Activated CD8-positive, alpha-beta T cell treated with anti-CD3 and anti-CD28 coated beads, Interleukin-2, amount 10 ng/mL, durations not matched to agents 7 days and 5 days (primary cell): ENCODE measurements at places on chromosomes 3 and 15. TPM values are rescaled to one million over a fixed set of nuclear protein-coding genes. Genes with fewer than 3 reads are reported as not detected.

Gene NFKBIZ
- total RNA-seq = 45.3 TPM

GRCh38 chr15:72488558-72488957 is 14.4 kb downstream of the ARIH1 start:
- H3K27ac ChIP-seq = no peak overlapping the region
- H3K4me1 ChIP-seq = peaks cover 4% of the 10 kb centered on the region
- DNase-seq = no peak

GRCh38 chr15:68666120-68666811 is 87.5 kb downstream of the CORO2B start:
- no peak for DNase-seq
- no peak overlapping the region for H3K27ac ChIP-seq
- H3K4me3 ChIP-seq = no peak overlapping the region
- no peaks in the 10 kb centered on the region for H3K4me1 ChIP-seq

DNA sequence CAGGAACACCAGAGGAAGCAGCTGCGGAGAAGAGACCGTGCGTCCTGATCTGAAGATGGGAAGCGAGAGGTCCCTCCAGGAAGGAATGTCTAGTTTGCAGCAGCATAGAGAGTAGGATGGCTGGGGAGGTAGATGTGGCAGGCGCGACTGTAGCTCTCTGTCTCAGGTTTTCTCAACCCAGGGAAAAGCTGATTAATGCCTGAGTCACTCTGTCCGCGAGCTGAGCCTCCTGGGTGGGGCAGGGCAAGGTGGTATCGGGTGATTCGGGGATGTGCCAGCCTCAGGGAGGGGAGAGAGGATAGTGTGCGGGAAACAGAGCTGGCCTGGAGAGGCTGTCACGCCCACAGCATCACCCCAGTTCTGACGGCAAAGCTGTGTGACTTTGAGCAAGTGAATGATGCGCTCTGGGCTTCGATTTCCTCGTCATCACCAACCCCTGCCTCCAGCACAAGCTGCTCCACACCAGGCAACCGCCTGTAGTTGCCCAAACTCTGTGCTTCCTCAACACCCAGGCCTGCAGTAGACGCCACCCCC is 28.4 kb downstream of the CPN2 start:
- no peak for DNase-seq
- no peak overlapping the region for H3K4me3 ChIP-seq
- H3K27ac ChIP-seq = no peak overlapping the region

Gene CCDC80
- total RNA-seq = not detected

DNA sequence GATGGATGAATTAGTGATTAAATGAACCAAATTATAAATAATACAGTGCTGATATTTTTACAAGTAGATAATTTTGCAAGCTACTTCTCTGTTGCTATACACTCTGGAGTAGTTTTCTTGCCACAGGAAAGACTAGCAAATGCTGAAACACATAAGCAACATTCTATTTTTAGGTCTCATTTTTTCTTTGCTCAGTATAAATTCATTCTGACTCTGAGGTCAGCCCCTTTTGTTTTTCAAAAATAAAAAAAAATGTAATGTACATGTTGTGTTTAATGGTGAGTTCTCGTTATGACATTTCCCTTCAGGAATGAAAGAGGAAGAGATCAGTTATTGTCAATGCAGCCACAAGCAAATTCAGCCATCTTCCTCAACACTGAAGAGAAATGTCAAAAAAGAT is 24.9 kb downstream of the GJD2 start:
- peaks cover 18% of the 10 kb centered on the region for H3K27me3 ChIP-seq
- no peaks in the 10 kb centered on the region for H3K36me3 ChIP-seq
- H3K4me1 ChIP-seq = peaks cover 7% of the 10 kb centered on the region
- DNase-seq = no peak
- H3K27ac ChIP-seq = no peak overlapping the region
